Spinal cord (tissue), 10 donors: ENCODE measurements at places on chromosomes 7 and 10.
A peak's percentile ranks its signal among the peaks of the same experiment; 100 is the strongest.

- H3K27me3 ChIP-seq = no peaks in the 10 kb centered on the region
- H3K4me3 ChIP-seq = no peak overlapping the region
- peak; percentile 8 for DNase-seq
These were observed 592.5 kb downstream of the ARL4A start for GRCh38 chr7:13279854-13280435.

DNA sequence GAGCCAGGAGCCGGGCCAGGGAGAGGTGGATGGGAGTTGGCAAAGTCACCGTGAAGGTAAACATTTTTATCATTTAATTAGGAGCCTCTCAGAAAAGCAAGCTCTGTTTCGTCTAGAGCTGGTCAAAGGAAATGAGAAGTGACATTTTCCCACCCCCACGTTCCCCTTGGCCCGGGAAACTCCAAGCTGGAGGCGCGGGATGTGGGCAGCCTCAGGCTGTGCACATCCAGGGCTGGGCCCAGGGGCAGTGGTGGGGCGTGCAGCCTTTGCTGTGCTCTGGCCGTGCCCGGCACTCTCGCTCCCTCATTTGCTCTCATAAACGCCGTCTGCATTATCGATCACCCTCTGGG, 135.6 kb upstream of the RET start:
- H3K4me3 ChIP-seq = no peak overlapping the region
- H3K27me3 ChIP-seq = no peaks in the 10 kb centered on the region
- no peak overlapping the region for H3K27ac ChIP-seq
- H3K4me1 ChIP-seq = peaks cover 3% of the 10 kb centered on the region
- H3K36me3 ChIP-seq = no peaks in the 10 kb centered on the region
- no peak for DNase-seq

- H3K27me3 ChIP-seq = no peaks in the 10 kb centered on the region
- no peaks in the 10 kb centered on the region for H3K4me1 ChIP-seq
- no peaks in the 10 kb centered on the region for H3K36me3 ChIP-seq
- peak overlapping the region; percentile 19 for H3K4me3 ChIP-seq
- DNase-seq = no peak
These were observed 452 bp upstream of the TMEM140 start for GRCh38 chr7:135147341-135147898.

DNA sequence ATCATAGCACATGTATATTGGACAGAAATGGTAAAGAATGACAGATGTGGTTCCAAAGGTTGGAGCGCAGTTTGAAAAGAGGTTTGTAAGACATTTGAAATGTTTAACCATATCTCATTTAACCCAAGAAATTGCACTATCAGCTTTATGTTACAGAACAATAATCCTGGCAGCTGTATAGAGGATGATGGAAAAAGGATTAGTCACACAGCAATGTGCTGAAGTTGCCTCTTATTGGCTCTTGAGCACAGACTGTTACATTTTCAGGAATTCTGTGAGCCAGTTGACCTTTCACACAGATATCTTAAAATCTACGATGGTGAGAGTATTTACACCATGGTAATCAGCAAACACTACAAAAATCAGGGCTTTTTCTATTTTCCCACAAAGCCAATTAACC, 3.9 kb downstream of the COG5 start:
- no peaks in the 10 kb centered on the region for H3K4me1 ChIP-seq
- no peaks in the 10 kb centered on the region for H3K36me3 ChIP-seq
- no peak overlapping the region for H3K27ac ChIP-seq
- H3K27me3 ChIP-seq = no peaks in the 10 kb centered on the region

DNA sequence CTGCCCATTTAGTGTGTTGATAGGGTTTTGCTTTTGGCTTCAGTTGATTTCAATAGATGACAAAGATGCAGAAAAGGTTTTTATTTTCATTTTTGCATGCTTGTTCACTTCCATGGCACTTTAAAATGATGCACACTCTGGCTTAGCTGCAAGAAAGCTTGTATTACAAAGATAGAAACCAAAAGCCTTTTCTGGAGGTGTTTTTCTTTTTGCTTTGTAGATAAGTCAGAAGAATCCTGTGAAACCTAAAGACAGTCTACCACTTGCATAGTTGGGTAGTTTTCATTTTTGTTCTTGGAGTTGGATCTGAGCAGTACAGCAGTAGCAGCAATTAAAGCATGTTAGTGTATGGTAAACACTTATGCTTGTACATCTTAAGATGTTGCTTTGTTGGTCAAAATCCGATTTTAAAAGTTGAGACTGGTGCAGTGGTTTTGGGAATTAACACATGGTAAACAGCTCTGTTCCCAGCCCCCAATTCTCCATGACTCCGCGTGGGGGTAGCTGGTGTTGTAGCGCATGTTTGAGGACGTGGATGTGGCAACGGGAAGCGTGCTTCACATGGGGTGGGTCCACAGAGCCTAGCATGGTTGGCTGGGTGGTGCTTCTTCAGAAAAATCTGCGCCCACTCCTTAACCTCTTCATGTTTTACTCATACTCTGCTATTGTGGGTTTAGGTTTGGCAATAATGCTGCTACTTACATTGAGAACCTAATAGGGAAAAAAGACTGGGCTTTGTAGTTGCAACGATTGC, 19.8 kb downstream of the CCNY start:
- H3K4me3 ChIP-seq = no peak overlapping the region
- H3K27me3 ChIP-seq = no peaks in the 10 kb centered on the region
- H3K27ac ChIP-seq = no peak overlapping the region
- no peaks in the 10 kb centered on the region for H3K36me3 ChIP-seq
- H3K4me1 ChIP-seq = peaks cover 2% of the 10 kb centered on the region

GRCh38 chr7:70492625-70493024, 639.3 kb upstream of the GALNT17 start:
- H3K27ac ChIP-seq = no peak overlapping the region
- H3K4me1 ChIP-seq = peaks cover 8% of the 10 kb centered on the region
- no peak for DNase-seq
